ENCODE measurements at places on chromosomes 2 and 18.

DNA sequence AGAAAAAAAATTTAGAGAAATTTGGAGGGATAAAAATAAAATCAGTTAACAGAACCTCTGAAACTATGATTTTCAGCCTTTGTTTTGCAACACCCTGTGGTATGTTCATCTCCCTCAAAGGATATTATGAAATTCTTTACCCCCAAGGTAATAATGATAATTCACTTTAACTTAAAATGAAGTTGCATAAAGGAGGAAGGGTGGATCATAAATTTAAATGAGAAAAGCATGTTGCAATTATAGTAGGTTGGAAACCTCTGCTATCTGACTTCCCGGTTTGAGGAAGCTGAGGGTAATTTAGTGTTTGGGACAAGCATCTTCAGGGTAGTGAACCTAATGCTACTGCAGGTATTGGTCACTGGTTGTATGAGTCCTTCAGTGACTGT, 102.9 kb downstream of the BABAM2 start:
- DNase-seq, result no peak

DNA sequence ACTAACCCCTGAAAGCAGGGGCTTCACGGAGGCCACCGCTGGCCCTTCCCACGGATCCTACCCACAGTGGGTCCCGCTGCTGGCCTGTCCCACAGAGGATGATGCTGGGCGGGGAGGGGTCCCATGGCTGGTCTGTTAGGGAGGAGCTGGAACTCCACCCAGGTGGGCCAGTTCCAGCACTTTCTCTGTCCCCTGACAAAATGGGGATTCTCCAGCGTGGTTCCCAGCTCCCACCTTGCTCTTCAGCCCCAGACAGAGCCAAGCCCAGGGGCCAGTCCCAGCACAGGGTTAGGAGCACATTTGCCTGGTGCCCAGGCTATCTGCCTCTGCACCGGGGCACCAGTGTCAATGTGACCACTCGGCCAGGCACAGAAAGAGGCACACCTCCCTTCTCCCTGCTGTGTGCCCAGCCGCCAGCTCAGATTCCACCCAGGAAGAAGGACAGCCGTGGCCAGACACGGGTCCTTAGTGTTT, 50.0 kb downstream of the ANKMY1 start:
- peak; percentile 53 for DNase-seq

GRCh38 chr18:136433-136832, 21.9 kb upstream of the USP14 start:
- DNase-seq, result no peak

- no peak for DNase-seq
Observed at GRCh38 chr2:42875880-42876279, 83.5 kb upstream of the HAAO start.

GRCh38 chr18:55706898-55707297, 118.9 kb upstream of the TCF4 start:
- DNase-seq, result no peak

- no peak for DNase-seq
Observed at GRCh38 chr2:220221992-220222391, 594.6 kb downstream of the SLC4A3 start.

GRCh38 chr2:102512161-102512560, 39.1 kb downstream of the SLC9A4 start:
- no peak for DNase-seq

DNA sequence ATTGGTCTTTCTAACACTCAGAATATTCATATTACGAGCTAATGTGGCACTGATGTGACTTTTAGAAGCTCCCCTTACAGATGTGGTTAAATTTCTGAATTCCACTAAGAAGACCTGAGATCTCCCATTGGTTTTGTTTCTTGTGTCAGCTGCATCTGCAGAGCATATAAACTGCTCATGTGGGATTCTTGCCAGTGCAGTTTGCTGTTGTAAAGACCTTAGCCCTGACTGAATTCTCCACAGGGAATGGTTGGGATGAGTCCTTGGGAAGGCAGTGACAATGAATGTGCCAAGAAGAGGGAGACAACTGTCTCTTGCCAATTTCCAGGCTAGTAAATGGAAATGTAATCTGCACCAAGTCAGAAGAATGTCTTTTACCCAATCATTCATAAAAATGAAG, 94.1 kb downstream of the PTPRM start:
- no peak for DNase-seq

DNA sequence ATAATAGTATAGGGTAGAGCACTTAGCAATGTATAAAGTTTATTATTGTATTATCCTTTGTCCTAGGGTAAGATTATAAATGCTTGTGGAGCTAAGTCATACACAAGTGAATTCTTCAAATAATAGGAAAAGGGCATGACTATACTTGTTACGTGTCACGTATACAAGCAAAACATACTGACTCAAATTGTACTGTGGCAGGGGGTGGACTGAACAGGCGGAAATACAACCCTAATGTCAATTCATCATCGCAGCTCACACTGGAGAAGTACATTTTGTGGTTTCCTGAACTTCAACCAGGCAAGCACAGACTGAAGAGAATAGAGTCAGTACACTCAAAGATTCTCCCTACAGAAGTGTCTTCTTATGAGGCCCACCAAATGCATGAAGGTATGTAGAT, 201.0 kb downstream of the MBD2 start:
- no peak for DNase-seq

DNA sequence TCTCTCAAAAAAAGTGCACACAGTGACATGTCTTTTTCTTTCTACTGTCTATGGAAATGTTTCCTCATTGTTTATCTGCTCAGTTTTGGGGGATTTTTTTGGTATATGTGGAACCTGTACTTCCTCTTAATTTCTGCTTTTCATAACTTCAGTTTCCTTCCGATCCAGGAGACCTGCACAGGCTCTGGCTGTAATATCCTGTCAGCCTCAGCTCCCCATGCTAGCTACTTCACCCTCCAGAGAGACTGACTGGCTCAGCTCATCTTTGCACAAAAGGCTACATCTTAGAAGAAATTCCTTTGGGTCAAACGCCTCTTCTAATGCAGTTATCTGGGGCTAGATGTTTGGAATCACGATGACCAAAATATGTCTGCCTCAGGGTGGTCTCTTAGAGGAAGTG, 378.4 kb downstream of the RND3 start:
- no peak for DNase-seq

- DNase-seq, result no peak
Observed at GRCh38 chr2:14632133-14632936, at the start of gene LRATD1. LRATD1 (plus strand) TSS chr2:14632717; CDS start chr2:14633980, 1,263 bp downstream.

DNA sequence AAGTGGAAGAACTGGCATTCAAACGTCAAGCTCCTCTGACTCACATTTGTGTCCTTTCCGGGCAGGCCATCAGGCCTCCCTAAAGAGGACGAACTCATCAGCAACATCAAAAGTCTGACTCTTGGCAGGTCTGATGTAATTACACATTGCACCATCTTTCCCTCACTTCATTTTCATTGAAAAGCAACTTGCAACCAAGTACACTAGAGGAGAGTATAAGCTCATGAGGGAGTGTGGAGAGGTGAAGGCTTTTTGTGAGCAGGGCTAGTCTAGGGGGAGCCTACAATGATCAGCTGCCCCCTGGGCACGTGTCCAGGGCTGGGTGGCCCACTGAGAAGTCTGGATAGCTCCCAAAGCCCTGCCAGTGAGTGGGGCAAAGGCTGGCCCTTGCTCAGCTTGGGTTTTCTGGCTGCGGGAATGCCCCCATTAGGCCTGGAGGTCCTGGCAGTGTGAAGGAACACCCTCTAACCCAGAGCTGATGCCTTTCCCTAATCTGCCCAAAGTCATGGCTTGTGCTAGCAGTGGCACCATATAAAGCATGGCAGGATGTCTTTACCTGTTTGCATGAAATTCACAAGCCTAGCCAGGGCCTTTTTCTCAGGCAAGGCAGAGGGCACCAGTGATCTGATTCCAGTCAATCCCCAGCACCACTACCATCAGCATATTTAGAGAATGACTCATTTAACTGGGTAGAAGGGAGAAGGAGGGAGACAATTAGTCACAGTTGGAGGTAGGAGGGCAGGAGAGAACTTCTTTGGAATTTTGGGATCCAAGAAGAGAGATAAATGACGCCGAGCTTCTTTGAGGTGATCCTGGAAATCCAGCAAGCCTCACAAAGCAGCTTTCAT, 8.5 kb upstream of the DAW1 start:
- DNase-seq, result no peak

GRCh38 chr18:37922162-37922561, 356.6 kb upstream of the CELF4 start:
- DNase-seq, result no peak
